ENCODE measurements at places on chromosomes 12 and 14.

GRCh38 chr12:73301530-73301929, 1029.4 kb downstream of the TRHDE start:
- no peak for DNase-seq

DNA sequence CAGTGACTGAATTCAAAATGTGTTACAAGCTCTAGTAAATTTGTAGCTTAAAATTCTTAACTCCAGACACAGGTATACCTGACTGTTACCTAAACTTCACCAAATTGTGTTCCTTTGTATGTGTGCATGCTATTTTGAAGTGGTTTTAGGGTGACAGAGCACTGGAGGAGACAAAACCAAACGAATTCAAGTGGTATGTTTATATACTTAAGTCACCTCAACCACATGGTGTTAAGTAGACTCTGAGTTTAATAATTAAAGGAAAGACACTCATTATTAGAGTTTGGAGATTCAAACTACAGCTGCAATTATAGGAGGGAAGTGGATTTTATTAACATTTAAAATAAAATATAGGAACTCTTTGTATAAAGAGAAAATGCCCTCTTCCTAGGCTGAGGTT, 84.3 kb downstream of the PLCZ1 start:
- no peak for DNase-seq

DNA sequence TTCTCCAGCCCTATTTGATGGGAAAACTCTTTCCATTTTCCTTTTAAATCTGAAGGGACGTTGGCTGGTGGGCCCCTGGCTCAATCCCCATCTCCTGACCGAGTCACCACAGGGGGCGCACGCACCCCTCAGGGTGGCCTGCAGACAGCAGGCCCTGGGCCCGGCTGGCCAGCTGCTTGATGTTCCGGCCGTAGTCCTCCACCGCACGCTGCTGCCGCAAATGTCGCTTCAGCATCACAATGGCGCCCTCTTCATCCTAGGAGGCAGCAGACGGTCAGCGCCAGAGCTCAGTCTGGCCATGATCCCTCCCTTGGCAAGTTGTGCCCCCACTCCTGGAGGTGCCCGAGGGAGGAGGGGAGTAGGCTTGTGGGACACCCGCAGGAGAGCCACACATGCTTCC, 70.0 kb downstream of the PLEKHG3 start:
- DNase-seq, result no peak

DNA sequence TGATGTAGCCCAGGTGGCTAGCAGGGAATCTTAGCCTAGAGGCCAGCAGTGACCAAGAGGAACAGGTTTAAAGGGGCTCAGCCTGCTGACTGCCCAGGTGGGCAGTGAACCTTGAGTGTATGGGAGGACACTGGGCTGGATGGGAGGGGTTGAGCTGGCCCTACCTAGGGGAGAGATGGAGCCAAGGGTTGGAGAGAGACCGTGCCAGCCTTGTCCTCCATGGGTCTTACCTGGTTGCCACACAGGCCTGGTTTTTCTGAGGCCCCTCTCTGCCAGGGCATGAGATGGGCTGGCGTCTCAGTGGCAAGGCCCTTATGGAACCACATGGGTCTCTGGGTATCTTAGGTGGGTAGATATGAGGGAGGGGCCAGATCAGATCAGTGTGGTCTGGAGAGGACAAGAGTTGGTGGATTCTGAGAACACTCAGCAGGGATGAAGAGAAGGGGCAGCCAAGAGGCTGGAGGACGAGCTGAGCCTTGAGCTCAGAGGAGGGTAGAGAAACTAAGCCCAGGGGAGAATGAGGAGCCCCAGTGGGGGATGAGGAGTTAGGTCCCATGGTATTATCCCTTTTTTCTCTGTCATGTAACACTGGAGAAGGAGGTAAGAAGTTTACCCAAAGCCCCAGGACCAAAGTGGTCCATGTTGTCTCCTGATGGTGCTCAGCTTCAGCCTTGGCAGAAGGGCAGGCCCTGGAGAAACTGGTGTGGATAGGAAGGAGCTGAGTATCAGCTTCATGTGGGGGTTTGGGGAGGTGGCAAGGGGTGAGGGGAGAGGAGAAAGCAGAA, 3.7 kb downstream of the GZMB start:
- no peak for DNase-seq

- no peak for DNase-seq
These were observed 172.4 kb upstream of the GRIN2B start for GRCh38 chr12:14153803-14154202.

GRCh38 chr12:57640175-57641042, 7.4 kb upstream of the B4GALNT1 start:
- DNase-seq, result no peak
